ENCODE measurements at places on chromosomes 6 and 20.

DNA sequence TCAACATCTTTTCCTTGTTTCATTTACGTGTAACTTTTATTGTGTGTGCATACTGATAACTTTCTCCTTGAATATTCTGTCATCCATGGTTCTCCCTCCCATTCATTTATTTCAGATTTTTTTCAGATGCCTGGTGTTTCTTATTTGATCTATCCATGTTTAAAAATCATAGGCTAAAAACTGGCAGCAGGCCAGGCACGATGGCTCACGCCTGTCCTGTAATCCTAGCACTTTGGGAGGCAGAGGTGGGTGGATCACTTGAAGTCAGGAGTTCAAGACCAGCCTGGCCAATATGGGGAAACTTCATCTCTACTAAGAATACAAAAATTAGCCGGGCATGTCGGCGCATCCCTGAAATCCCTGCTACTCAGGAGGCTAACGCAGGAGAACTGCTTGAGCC lies 31.1 kb downstream of the ABT1 start:
- no peak for DNase-seq

GRCh38 chr20:44981736-44982406 lies 15.6 kb downstream of the STK4 start:
- DNase-seq = no peak

DNA sequence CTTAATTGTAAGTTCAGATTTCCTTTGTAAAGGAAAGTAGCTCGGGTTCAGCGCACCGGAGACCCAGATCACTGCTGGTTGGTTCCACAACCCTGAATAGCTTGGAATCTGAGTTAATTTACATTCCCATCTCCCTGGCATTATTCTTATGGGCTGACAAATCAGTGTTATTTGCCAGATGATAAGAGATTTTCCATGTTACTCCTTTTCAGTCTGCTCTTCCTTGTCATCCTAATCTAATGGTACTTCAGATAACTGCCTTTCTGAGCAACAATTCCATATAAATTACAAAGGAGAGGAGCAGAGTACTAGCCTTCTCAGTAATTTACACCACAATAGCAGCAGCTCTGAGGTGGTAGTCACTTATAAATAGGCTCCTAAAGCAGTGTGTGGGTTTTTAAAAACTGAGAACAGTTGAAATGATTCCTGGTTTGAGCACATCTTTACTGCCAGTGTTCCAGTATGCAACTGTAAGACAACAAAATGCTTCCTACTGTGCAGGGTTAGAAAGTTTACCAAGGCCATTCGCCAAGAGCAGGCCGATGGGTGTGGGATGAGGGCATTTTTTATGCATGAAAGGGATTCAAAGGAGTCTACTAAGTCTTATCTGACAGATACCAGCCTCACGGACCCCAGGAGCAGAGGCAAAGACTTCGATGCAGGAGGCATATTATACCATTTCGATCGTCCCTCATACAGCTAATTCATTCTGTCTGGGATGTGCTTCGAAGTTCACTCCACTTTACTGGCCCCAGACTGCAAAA lies 89.7 kb downstream of the NDUFAF5 start:
- DNase-seq = no peak

- no peak for DNase-seq
Measured at GRCh38 chr6:100745419-100746041, 135.6 kb downstream of the ASCC3 start.

- no peak for DNase-seq
Measured at GRCh38 chr6:53441035-53441493, 92.3 kb upstream of the ELOVL5 start.
